H1 (cell line): ENCODE measurements at places on chromosomes 5 and 9. TPM values are rescaled to one million over a fixed set of nuclear protein-coding genes. Genes with fewer than 3 reads are reported as not detected.

- H3K4me3 ChIP-seq, result no peak overlapping the region
- no peak for DNase-seq
- H3K4me1 ChIP-seq, result no peaks in the 10 kb centered on the region
- no peaks in the 10 kb centered on the region for H3K27me3 ChIP-seq
These were observed 693.4 kb downstream of the KCTD16 start for GRCh38 chr5:144864118-144864517.

DNA sequence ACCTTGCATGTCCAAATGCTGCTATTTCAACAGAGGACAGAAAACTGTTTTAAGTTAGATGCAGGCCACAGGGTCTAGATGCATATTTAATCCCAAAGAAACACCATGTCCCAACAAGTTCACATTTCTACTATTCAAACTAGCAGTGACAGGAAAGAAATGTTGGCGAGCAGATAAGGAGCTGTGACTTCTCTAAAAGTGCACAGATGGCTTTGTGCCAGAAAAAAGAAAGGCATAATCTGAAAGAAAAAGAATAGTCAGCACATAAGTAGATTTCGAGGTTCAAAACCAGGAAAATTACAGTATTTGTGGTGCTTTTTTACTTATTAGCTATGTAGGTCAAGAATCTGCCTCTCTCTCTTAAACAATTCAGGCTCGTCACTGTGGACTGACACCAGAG is 178.3 kb downstream of the DNAH5 start:
- DNase-seq, result no peak
- no peaks in the 10 kb centered on the region for H3K36me3 ChIP-seq
- no peak overlapping the region for H3K4me3 ChIP-seq
- H3K27me3 ChIP-seq, result no peaks in the 10 kb centered on the region
- H3K4me1 ChIP-seq, result no peaks in the 10 kb centered on the region
- H3K27ac ChIP-seq, result no peak overlapping the region

DNA sequence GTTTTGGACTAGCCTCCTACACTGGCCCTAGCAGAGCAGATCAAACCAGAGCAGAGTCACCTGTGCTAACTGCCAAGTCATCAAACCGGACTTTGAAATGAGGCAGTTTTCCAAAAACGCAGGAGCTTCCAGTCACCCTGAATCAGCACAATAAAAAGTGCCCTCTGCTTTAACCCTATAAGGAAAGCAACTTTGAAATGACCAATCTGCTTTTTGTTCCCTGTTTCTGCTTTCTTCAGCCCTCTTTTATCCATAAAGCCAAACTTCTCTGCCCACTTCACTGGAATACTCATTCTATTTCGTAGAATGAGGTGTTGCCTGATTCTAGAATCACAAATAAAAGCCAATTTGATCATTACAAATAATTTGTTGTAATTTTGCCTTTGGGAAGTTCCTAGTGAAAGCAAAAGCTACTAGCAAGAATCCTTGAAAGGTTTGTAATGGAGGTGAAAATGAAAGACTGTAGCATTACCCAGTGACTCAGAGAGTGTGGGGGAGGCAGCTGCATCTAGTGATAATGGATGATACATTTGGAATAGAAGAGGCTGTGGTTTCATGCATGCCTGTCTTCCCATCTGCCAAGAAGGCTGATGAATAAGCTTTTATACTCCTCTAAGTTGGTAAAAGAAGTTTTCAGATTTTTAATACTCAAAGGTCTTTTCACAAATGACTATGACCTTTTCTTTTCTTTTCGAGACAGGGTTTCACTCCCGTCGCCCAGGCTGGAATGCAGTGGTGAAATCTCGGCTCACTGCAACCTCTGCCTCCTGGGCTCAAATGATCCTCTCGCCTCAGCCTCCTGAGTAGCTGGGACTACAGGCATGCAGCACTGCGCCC is 14.9 kb downstream of the SPAAR start:
- H3K27ac ChIP-seq, result no peak overlapping the region
- no peaks in the 10 kb centered on the region; the same call in 1 of the 2 replicates for H3K4me1 ChIP-seq
- DNase-seq, result no peak
- no peak overlapping the region for H3K4me3 ChIP-seq
- no peaks in the 10 kb centered on the region for H3K36me3 ChIP-seq
- no peaks in the 10 kb centered on the region for H3K27me3 ChIP-seq

- H3K27ac ChIP-seq, result no peak overlapping the region
- H3K4me3 ChIP-seq, result no peak overlapping the region
- H3K36me3 ChIP-seq, result no peaks in the 10 kb centered on the region
- H3K27me3 ChIP-seq, result no peaks in the 10 kb centered on the region
- H3K4me1 ChIP-seq, result no peaks in the 10 kb centered on the region
These were observed 36.3 kb upstream of the KCNN2 start for GRCh38 chr5:114325541-114325940.

The CDX1 gene
- not detected in 2 replicates for total RNA-seq

The SLC12A2 gene
- 16.2 and 16.4 TPM in 2 replicates for total RNA-seq
